ENCODE measurements at places on chromosomes 4 and X. TPM values are rescaled to one million over a fixed set of nuclear protein-coding genes. Genes with fewer than 3 reads are reported as not detected.

TLR7 gene
- total RNA-seq, result 0.07 TPM

HGFAC gene
- 0.52 TPM for total RNA-seq

LUZP4 gene
- not detected for total RNA-seq

CCNQ gene
- 21.7 TPM for total RNA-seq

SYTL4 gene
- 3.3 TPM for total RNA-seq

SCRG1 gene
- 4.3 TPM for total RNA-seq

MRFAP1L1 gene
- total RNA-seq, result 36.8 TPM

PRMT9 gene
- total RNA-seq, result 9.0 TPM

NSUN7 gene
- total RNA-seq, result 2.1 TPM

REPS2 gene
- total RNA-seq, result 1.2 TPM

NLRP2B gene
- total RNA-seq, result not detected

SYNPO2 gene
- 4.7 TPM for total RNA-seq

TCP11X2 gene
- not detected for total RNA-seq

NDST3 gene
- 0.57 TPM for total RNA-seq

TMEM144 gene
- total RNA-seq, result 5.6 TPM

TEC gene
- total RNA-seq, result 0.91 TPM

SGMS2 gene
- 48.3 TPM for total RNA-seq

GABRQ gene
- 0.43 TPM for total RNA-seq

AFAP1 gene
- 62.7 TPM for total RNA-seq

ARSJ gene
- total RNA-seq, result 60.1 TPM

RADX gene
- 3.0 TPM for total RNA-seq

GAGE12J gene
- not detected for total RNA-seq

FAM184B gene
- 0.54 TPM for total RNA-seq

ADH4 gene
- total RNA-seq, result not detected

PPEF2 gene
- total RNA-seq, result not detected

NDUFC1 gene
- total RNA-seq, result 52.4 TPM

RTL5 gene
- total RNA-seq, result 13.2 TPM

ADAMTS3 gene
- 4.2 TPM for total RNA-seq

BEX1 gene
- total RNA-seq, result 16.6 TPM

PPP4R3C gene
- not detected for total RNA-seq
